ENCODE measurements at places on chromosomes 7 and 10.

GRCh38 chr7:47601119-47601880 is 19.4 kb upstream of the TNS3 start:
- DNase-seq: no peak

GRCh38 chr7:55477781-55478374 is 94.4 kb downstream of the VOPP1 start:
- DNase-seq: no peak

DNA sequence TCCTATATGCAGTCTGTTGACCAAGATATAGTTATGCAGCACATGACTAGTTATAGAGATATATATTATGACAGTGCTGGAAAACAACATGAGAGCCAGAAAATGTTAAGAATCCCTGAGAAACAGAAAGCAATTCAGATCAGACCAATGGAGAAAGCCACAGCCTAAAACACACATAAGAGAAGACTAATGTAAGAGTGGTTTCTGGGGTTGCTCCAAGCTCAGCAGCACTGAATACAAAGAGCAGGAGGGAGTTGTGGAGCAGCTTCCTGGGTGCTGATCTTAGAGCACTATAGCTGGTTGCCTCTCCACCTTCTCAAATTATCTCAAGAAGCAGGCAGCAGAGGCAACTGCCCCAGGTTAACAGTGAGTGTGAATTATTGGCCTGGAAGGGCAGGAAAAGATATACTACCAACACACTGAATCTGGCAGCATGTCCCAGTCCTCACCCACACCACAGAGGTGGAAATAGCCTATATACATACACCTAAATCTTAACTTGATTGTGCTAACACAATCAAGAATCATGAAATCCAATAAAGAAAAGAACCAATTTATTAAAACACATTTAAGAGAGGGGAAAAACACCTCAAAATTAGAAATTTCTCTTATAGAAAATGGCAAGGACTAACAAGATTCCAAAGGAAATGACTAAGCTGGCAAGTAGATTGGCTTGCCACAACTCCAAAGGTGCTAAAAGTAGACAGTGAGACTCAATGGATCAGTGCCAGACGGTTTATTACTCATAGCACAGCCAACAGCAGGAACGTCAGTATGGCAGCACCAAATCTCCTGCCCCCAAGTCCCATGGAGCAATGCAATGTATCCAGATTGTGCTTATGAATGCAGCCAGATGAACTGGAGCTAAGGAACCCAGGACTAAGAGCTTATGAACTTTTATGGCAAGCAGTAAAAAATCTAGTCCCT is 5.1 kb downstream of the PTTG1IP2 start:
- no peak for DNase-seq

- DNase-seq: no peak
These were observed 610.4 kb downstream of the IPMK start for GRCh38 chr10:57657164-57657765.

DNA sequence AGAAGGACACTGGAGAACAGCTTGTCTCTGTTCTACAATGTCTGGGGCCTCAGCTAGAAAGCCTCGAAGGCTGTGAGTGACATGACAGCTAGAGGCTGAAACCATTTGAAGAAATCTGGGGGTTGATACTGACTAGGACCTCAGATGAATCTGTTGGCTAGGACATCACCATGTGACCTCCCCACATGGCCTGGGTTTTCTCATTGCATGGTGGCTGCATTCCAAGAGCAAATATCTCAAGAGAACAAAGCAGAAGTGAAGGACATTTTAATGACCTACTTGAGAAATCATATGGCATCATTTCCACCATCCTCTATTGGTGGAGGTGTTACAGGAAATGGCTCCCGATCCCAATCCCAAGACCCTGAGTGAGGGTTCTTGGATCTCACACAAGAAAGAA is 450.6 kb upstream of the AUTS2 start:
- no peak for DNase-seq

DNA sequence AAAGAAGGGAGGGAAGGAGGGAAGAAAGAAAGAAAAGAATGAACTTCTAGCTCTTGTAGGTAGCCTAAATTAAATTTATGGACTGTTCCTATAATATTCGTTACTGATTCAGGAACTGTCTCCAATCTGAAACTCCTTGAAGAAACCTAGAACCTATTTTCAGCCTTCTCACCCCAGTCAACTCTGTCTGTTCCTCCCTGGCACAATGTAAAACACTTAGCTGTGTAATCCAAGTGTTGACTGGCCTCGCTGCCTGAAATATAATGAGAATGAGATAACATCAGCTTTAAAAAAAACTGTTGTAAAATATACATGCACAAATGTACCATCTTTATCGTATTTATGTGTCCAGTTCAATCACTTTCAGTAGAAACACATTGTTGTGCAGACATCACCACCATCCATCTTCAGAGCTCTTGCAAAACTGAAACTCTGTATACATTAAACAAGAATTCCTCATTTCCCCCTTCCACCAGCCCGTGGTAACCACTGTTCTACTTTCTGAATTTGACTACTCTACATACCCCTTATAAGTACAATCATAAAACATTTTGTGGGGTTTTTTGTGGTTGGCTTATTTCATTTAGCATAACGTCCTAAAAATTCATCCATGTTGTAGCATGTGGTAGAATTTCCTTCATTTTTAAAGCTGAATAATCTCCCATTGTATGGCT is 6.3 kb upstream of the C7orf33 start:
- DNase-seq: no peak

GRCh38 chr7:23687011-23687410 is 7.0 kb downstream of the FAM221A start:
- DNase-seq: no peak

DNA sequence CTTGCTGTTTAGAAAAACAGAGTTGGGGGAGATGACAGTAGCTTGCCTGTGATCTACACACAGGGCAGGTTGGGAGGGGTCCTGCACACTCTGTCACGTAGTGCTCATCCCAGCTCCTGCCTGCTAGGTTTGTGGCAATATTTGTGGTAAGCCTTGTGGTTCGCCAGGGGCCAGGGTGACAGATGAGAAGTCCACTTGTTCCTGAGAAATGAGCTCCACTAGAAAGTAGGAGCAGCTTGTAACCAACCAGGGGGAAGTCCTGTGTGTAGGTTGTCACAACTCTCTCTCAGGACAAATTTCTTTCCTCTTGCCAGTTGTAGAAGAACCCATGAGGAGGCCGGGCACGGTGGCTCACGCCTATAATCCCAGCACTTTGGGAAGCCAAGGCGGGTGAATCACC is 147.0 kb downstream of the TCF7L2 start:
- no peak for DNase-seq

DNA sequence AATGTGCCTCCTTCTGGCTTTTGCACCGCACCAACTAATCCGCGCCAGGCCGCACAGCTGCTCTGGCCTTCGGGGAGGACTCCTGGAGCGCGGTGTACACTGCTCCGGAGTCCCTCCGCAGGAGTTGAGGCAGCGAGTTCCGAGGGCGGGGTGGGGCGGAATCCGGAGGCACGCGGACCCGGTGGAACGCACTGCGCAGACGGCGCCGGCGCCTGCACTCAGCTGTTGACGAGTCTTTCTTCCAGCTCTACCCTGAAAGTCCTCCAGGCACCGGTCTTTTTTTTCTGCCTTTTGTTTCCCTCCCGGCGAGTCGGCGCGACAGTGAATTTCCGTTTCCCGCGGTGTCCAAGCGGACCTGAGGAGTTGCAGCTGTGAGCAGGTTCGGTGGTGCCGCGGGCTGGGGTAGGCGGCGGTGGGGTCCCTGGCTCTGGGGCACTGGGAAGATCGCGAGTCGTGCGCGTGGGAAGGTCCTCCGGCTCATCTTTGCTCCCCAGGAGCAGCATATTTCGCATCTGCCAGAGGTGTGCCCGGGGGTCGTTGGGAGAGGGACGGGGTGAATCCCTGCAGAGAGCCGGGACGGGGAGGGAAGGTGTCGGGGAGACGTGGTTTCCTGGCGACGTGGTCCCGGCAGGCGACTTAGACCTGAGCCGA is 44.1 kb downstream of the SFTPD start:
- no peak for DNase-seq

- no peak for DNase-seq
These were observed 56.7 kb downstream of the CFAP46 start for GRCh38 chr10:132885451-132886210.

All from cortex of kidney (tissue), 1 donor.